ENCODE measurements at places on chromosomes 12 and 14.

DNA sequence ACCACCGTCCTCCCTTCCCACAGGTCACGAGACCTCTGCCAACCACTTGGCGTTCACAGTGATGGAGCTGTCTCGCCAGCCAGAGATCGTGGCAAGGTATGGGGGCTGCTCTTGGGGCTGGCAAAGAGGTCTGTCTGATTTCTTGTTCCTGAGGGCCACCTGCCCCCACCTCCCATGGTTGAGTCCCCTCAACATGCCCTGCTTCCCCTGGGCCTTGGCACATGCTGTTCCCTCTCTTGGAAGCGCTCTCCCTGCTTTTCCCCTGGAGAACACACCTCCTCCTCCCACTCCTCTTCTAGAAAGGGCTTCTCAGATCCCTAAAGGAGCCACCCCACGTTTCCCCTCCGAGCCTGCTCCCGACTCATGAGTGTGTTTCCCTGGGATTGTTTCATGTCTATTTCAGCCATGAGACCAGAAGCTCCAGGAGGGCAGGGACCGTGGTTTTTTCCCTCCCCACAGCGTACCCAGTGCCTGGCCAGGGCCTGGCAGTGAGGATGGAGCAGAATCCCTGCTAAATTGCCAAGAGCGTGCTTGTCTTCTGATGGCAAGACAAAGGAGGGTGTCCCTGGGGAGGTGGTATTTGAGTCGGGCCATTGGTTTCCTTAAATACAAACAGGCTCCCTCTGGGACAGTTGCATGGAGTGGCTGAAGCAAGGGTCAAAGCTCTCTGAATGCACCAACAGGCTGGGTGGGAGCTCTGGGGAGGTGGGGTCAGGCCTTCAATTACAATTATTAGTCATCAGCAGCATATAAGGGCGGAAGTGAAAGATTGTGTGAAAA is 34.1 kb downstream of the CYP46A1 start:
- no peak for DNase-seq

GRCh38 chr12:41663598-41664265 is 475.6 kb downstream of the PDZRN4 start:
- DNase-seq: peak; percentile 16

GRCh38 chr12:48459259-48459658 is 13.1 kb upstream of the ANP32D start:
- no peak for DNase-seq

- no peak for DNase-seq
Measured at GRCh38 chr12:116609319-116610114, 50.3 kb downstream of the MAP1LC3B2 start.

- no peak for DNase-seq
Measured at GRCh38 chr12:66692986-66693385, 14.1 kb upstream of the GRIP1 start.

- no peak for DNase-seq
Measured at GRCh38 chr12:113109872-113110599, 25.5 kb downstream of the RASAL1 start.

DNA sequence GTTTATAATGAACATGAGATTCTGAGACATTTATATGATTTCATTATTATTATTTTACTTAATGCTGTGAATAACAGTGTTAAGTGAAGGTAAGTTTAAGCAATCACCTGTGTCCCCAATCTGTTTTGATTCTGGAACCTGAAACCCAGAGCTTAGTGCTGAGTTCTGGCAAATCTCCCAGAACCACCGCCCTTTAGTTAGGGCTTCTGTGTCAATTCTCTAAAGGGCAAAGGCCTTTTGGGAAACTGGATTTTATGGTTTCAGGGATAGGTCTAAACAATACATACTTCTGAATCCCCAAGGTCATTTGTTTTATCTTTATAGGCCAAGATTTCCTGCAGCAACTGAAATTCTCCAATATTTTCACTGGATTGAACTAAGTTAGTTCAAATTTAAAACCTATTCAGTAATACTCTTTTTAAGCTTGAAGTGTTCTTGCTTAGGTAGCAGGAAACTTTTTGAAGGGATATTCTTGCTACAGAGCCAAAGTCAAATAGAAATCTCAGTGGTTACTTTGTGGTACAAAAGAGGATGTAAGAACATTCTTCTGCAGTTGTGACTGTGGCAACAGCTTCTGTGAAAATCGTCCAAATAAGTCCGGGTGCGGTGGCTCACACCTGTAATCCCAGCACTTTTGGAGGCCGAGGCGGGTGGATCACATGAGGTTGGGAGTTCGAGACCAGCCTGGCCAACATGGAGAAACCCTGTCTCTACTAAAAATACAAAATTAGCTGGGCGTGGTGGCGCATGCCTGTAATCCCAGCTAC is 10.0 kb upstream of the PKP2 start:
- DNase-seq: no peak

GRCh38 chr14:99237288-99237687 is 34.7 kb downstream of the BCL11B start:
- DNase-seq: no peak

GRCh38 chr12:72586456-72586855 is 314.3 kb downstream of the TRHDE start:
- DNase-seq: no peak

GRCh38 chr14:26932606-26933005 is 334.8 kb upstream of the NOVA1 start:
- DNase-seq: no peak

GRCh38 chr12:77601069-77601468 is 229.6 kb upstream of the NAV3 start:
- DNase-seq: no peak

- DNase-seq: no peak
Measured at GRCh38 chr14:76603713-76604112, 157.6 kb upstream of the VASH1 start.

DNA sequence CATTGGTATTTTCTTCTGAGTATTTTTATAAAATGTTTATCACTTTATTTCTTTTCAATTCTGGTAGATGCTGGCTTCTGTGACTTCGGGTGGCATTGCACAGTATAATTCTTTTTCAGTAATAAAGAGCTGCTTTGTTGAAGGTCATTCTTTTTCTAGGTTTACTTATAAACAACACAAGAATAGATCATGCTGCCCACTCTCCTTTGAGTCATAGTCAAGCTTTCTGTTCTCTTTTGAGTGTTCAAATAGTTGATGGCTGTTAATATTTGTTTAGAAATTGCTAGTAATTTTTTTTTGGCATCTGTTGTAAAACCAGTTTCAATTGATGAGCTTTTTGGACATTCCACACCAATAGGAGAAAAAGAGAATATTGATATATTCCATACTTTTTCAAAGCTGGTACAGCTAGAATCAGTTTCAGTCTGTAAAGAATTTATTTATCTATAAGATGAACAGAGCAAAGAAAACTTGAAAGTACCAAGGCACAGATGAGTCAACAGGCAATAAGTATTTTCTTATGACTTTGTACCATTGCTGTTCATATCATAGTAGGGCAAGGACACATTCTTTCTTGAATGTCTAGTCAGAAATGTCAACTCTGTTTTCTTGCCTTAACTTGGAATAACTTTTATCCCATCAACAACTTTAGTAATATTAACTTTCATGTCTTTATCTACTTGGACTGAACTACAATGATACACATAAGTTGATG is 513.0 kb upstream of the SEL1L start:
- DNase-seq: no peak

DNA sequence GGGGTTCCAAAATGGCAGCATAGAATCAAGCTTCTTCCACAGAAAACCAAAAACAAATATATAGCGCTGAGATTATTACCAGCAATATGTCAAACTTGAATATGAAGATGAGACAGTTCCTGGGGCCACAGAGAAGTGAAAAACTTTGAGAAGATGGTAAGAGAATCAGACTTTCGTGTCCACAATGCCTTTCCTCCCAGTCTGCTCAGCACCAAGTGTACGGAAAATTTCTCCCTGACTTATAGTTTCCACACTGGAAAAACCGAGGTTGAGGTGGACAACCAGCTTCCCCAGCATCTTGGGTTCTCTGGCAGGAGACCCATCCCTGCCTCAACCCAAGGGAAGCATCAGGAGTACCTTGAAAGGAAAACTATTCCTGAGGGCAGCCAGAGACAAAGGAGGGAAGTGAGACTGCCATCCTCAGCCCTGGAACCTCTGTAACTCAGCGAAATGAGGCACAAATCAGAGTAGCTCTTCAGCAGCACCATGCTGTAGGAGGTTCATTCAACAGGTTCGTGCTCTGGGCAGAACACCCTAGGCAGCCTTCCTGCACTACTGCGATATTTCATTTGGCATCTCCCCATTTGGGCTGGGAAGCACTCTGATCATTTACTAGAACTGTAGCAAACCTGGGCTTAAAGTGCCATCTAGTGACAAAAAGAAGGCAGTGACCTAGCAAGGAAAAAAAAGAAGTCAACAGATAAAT is 52.4 kb upstream of the CAPRIN2 start:
- DNase-seq: peak; percentile 51

DNA sequence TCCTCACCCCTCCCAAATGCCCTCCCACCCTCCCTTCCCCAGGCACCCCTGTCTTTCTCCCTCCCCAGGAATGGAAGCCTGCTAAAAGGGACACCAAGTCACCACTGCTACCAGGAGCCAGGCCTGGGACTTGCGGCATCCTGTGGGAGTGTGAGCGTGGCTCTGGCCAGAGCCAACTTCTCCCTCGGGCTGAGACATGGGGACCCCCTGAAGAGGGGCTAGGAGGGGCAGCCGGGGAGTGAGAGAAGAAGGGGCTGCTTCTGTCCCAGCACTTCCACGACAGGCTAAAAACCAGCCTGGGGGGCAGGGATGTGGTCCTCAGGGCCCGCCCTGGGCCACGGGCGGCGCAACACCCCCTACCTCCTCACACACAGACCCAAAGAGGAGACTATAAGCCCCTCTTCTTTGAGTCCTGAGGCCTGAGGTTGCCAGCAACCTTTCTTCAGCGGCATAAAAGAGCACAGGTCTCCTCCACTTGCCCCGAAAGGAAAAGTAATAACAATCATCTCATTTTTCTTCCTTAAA is 278.9 kb downstream of the DPF3 start:
- no peak for DNase-seq

DNA sequence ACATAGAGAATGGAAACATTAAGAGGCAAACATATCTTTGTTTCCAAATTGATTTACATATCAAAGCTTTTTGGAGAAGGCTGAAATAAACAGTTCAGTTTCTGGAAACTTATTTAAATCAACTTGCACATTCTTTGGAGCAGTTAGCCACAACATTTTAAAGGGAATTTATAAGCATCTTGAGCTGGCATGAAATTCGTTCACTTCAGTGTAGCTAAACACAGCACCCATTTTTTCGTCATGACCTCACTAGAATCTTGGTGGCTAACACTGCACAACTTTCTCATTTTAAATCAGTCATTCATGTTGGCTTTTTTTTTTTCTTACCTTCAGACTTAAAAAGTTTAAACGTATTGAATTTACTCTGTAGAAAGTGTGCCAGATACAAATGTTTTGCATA is 1139.9 kb upstream of the FLRT2 start:
- no peak for DNase-seq

GRCh38 chr12:46224386-46224785 is 44.5 kb downstream of the SLC38A1 start:
- DNase-seq: no peak

- DNase-seq: no peak
Measured at GRCh38 chr14:81252278-81252677, 31.5 kb upstream of the GTF2A1 start.

- no peak for DNase-seq
Measured at GRCh38 chr12:6766651-6767349, 637 bp downstream of the PTMS start.

GRCh38 chr14:83664389-83664788 is 1865.6 kb upstream of the FLRT2 start:
- no peak for DNase-seq

- DNase-seq: peak; percentile 13
Measured at GRCh38 chr12:59808317-59808910, 212.6 kb downstream of the SLC16A7 start.

GRCh38 chr12:47276253-47276620 is 196.5 kb upstream of the AMIGO2 start:
- DNase-seq: no peak

GRCh38 chr14:77848031-77848430 is 48.1 kb downstream of the ADCK1 start:
- DNase-seq: no peak

GRCh38 chr12:80129895-80130530 is 30.7 kb downstream of the OTOGL start:
- DNase-seq: no peak

GRCh38 chr14:51868405-51868804 is 8.0 kb downstream of the GNG2 start:
- no peak for DNase-seq

GRCh38 chr12:116604178-116604895 is 45.2 kb downstream of the MAP1LC3B2 start:
- no peak for DNase-seq

DNA sequence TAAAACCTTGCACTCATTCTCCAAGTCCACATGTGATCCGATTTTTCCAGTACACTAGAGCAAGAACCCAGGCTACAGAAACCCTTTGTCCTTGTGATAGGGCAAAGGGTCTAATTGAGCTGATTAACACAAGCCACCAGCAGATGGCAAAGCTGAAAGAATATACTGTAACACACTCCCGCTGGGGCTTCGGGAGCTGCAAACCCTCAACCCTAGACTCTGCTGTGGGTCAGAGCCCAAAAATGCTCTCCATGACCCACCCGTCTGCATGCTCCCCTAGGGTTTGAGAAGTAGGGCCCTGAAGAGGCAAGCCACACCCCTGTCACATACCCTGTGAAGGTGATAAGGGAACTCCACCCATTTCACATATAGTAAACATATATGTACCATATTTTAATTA is 33.6 kb upstream of the PCNX1 start:
- no peak for DNase-seq

DNA sequence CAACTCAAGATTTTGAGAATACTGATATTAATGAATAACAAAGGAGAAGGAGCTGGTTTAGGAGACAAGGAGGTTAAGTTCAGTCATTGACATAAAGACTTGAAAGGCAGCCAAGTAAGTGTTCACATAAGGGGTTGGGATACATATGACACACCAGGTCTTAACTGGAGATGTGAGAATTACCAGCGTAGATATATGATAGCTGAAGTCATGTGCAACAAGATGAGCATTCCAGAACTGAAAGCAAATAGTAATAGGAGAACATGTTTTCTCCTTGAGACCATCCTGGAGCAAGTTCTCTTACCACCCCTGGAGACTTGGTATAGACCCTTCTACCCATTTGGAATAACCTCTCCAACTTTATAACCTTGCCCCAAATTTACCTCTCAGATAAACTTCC is 43.3 kb upstream of the NPFF start:
- no peak for DNase-seq

DNA sequence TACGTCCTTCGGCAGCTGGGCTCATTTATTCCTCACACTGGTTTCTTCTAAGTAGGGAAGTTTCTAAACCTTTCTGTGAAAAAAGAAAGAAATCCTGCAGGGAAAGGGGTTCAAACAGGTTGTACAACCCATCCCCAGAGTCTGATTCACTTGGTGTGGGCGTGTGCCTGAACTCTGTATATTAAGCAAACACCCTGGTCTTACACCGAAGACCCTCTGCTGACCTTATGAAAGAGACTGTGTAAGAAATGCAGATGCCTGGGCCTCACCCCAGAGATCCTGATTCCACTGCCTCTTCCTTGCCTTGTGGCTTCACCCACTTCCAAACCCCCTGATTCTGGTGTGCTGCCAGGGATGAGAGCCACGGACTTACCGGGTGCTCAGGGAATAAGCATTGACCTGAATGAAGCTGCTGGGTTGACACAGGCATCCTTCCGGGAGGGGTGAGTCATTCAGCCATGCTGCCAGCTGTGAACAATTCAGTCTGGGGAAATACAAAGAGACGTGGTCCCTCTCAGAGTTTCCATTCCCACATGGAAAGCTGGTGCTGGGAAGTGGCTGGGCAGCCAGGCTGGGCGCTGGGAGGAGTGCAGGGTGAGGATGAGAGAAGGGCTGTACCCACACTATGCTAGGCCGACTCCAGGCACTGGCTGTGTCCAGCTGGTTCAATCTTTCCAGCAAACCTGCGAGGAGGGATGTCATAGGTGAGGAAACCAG is 26.5 kb upstream of the ACTN1 start:
- peak; percentile 47 for DNase-seq

All from HCT116 (cell line).